ENCODE measurements at places on chromosomes 12 and 14. TPM values are rescaled to one million over a fixed set of nuclear protein-coding genes. Genes with fewer than 3 reads are reported as not detected.

GRCh38 chr12:85280984-85281630, 1.1 kb downstream of the ALX1 start:
- no peak for DNase-seq

DNA sequence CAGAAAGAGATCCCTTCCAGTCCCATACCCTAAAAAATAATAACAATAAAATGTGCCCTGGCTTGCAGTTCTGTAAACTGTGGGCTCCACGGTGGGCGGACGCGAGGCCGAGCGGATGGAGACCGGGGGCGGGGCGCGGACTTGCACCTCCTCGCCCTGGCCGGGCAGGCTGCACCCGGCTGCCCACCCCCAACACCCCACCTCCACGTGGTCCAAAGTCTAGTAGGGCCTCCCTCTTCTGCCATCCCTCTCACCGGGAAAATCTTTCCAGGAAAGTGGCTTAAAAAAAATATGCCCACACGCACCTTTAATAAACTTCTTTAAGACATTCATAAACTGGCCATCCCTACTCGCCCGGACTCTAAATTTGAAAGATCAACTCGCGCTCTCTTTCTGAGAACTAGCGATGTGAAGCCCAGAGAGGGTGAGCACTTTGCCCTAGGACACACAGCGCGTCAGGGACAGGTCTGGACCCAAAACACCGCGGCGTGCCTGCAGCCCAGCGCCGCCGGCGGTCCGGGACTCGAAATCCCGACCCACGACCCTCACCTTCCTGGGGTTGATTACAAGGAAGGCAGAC, 1.9 kb upstream of the BCL11B start:
- DNase-seq = no peak

DNA sequence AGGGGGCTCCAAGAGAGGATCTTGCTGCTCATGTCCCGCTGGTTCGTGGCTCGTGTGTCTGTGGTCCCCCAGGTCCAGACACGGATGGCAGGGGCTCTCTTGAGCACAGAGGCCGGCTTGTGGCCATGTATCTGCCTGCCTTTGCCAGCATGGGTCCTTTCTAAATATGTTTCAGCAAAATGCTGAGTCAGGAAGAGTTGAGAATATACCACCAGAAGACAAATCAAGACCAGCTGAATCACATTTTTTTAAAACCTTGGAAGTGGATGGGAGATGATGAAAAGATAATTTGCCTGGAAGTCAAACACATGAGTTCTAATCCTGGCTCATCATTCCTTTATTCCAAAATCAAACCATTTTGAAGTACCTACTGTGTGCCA, 58.0 kb downstream of the NUAK1 start:
- DNase-seq = no peak

GRCh38 chr14:53011053-53011462, 60.2 kb upstream of the FERMT2 start:
- DNase-seq = peak; percentile 12

Gene NFE2
- not detected for total RNA-seq

Measured in dermis microvascular lymphatic vessel endothelial cell (primary cell).